ENCODE measurements at places on chromosomes 12 and 14.

DNA sequence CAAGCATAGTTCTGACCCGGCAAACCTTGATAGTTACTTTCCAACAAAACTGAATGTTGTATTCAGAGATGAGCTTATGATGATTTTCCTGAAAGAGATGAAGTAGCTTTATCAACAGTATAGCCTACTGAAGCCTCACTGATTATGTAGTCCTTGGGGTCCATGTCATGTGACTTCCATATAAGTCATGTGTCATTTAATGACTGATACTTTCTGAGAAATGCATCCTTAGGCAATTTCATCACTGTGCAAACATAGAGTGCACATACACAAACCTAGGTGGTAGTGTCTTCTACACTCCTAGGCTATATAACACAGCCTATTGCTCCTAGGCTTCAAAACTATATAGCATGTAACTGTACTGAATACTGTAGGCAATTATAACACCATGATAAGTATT lies 28.5 kb upstream of the TUBA1C start:
- no peak for DNase-seq

DNA sequence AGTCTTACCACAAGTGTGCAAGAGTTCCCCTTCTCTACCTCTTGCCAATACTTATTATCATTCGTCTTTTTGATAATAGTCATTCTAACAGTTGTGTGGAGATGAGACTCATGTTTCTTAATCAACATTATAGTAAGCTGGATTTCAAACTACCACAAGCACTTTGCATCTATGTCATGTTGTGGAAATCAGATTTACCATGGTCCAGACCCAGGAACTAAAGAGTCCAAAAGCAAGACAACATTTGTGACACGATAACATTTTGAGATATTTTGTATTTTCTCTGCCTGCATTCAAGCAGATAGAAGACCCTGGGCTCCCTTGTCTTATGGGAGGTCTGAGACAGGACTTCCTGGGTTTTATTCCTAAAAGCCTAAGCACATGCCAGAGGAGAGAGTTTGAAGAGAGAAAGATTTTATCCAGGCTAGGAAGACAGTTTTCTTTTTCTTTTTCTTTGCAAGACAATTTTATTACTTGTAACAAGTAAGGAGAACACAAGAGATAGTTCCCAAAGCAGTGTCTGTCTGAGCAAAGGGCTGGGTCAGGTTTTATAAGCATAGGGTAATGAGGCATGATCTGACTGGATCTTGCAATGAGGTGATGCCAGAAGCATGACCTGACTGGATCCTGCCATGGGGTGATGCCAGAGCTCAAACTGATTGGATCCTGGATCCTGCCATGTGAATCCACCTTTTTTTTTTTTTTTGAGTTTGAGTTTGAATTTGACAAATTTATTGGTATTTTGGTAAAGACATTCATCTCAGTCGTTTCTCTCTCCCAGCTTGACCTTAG lies 180.5 kb upstream of the HMGA2 start:
- DNase-seq, result no peak

GRCh38 chr12:109557805-109558204 lies 15.5 kb downstream of the MMAB start:
- DNase-seq, result no peak

DNA sequence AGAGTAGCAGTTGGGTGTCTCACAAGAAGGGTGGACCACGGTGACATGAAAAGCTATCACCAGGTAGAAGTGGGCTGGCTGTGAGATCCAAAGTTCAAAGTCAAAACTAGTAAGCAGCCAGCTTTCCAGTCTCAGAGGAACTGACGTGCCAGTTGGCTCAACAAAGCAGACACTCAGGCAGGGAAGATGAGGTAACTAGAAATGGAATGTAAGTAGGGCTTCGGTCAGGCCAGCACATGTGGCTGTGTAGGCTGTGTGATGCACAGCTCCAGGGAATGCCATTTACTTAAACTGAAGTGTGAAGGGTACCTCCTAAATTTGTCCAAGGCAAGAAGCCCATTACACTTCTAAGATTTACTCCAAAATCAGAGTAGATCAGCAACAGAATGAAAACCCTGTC lies 43.6 kb downstream of the PTPRR start:
- DNase-seq, result no peak

GRCh38 chr12:42485823-42486222 lies 103.7 kb downstream of the PRICKLE1 start:
- peak; percentile 69 for DNase-seq

- no peak for DNase-seq
Measured at GRCh38 chr12:110508071-110508586, 6.0 kb downstream of the RAD9B start.

- peak; percentile 66 for DNase-seq
Measured at GRCh38 chr12:12327802-12328201, 22.2 kb downstream of the MANSC1 start.

DNA sequence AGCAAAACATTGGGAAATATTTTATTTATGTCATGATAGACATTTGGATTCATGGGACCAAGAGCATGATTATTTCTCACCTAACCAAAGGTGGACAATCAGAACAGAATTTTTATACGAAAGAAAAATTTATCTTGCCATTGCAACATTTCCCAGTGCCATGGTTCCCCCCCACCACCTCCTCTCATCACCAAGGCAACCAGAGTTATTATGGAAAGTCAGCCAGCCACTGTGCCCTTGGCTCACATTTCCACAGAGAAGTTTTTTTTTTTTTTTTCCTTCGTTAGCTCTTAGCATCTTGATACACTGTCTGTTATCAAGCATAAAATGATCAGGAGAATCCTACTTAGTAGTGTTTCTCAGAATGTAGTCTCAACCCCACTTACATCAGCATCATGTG lies 176.4 kb upstream of the TMTC1 start:
- DNase-seq, result no peak

- DNase-seq, result no peak
Measured at GRCh38 chr12:86634456-86635410, 378.5 kb upstream of the MGAT4C start.

GRCh38 chr12:2959192-2959504 lies at the start of gene TEAD4:
TSS of gene TEAD4 (plus strand) at chr12:2959397.
- peak; percentile 99 for DNase-seq

DNA sequence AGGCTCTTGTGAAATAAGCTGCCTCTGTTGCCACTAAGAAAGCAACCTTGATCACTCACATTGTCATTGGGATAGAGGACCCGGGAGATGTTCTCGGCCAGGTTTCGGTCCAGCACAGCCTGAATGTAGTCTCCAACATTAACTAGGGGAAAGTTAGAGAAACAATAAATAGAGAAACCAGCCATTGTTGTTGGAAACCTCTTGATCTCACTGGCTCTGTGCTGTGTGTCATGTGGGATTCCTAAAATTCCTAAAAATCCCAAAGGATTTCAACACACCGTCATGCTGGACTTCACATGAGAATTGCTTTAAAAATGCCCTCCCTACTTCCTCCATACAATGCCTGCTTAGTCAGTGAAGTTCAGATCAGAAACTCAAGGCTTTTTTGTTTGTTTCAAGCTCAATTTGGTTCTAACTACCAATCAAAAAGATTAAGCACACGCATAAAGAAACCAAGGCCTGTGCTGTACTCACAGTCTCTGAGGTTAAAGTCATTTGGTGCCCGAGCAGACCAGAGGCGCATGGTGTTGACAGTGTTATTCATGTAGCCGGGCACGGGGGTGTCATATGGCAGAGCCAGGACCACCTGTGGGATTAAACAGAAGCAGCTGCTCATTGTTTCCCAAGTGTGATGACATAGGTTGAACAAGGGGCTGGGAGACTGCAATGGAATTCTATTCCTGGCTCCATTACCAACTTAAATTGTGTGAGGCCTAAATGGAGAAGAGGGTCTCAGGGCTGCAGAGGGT lies 23.6 kb downstream of the PYGL start:
- DNase-seq, result no peak

DNA sequence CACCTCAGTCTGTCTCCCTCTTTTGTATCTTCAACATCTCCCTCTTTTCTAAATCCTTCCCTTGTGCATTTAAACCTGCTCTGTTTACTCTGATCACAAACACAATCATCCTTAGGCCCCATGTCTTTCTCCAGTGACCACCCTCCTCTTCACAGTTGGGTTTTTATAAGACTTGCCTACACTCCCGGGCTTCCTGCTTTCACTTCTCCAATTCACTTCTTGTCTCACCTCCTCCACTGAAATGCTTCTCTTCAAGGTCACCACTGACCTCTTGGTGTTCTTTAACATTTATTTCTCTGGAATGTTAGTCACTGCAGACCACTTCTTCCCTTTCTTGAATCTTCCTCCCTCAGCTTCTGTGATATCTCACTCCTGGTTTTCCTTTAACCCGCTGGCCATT lies 8.7 kb upstream of the SMCO2 start:
- DNase-seq, result no peak

DNA sequence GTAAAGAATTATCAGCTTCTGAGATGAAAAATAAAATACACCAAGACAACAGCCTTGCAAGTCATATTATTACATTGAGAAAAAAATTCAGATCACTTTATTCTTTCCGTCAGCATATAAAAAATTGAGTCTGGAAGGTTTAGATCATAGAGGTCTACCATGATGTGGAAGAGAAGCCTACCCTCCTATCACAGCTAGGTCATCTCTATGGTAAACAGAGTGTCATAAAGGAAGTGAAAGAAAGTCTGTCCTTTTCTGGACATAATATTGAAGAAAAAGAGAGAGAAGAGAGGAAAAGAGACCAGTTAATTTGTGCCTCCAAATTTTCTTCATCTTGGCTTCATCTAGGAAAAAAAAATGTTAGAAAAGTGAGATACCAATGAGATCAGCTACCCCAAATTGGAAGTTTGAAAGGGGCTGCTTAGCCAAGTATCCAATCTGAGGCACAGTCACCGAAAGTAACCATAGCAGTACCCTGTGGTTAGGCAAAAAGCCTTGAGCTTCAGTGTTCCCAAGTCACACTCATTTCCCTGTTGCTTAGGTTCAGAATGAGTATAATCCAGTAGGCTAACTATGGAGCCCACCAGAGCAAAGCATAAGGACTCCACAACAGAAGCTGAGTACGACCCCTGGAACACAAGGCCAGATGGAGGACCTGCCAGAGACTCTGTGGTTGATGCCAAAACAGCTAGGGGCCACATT lies 38.1 kb downstream of the DUSP6 start:
- no peak for DNase-seq
